ENCODE measurements at places on chromosomes 12 and 14. TPM values are rescaled to one million over a fixed set of nuclear protein-coding genes. Genes with fewer than 3 reads are reported as not detected.

Gene ZDHHC22
- not detected for total RNA-seq

Gene FOXG1
- not detected for total RNA-seq

Gene RERG
- 70.5 TPM for total RNA-seq

Gene PRIMA1
- total RNA-seq = 6.7 TPM

GRCh38 chr12:108102363-108102762, 26.7 kb upstream of the WSCD2 start:
- H3K4me1 ChIP-seq = no peaks in the 10 kb centered on the region
- no peaks in the 10 kb centered on the region for H3K27me3 ChIP-seq
- H3K27ac ChIP-seq = no peak overlapping the region
- no peak overlapping the region for H3K4me3 ChIP-seq

GRCh38 chr12:40103043-40103442, 2.8 kb downstream of the SLC2A13 start:
- no peak for DNase-seq
- H3K4me1 ChIP-seq = peaks cover 6% of the 10 kb centered on the region
- no peak overlapping the region for H3K27ac ChIP-seq
- H3K36me3 ChIP-seq = no peaks in the 10 kb centered on the region

- no peak overlapping the region for H3K27ac ChIP-seq
- no peaks in the 10 kb centered on the region for H3K27me3 ChIP-seq
- no peak overlapping the region for H3K4me3 ChIP-seq
- H3K36me3 ChIP-seq = no peaks in the 10 kb centered on the region
- H3K4me1 ChIP-seq = no peaks in the 10 kb centered on the region
These were observed 1159.2 kb upstream of the TMEM132C start for GRCh38 chr12:127107744-127108143.

DNA sequence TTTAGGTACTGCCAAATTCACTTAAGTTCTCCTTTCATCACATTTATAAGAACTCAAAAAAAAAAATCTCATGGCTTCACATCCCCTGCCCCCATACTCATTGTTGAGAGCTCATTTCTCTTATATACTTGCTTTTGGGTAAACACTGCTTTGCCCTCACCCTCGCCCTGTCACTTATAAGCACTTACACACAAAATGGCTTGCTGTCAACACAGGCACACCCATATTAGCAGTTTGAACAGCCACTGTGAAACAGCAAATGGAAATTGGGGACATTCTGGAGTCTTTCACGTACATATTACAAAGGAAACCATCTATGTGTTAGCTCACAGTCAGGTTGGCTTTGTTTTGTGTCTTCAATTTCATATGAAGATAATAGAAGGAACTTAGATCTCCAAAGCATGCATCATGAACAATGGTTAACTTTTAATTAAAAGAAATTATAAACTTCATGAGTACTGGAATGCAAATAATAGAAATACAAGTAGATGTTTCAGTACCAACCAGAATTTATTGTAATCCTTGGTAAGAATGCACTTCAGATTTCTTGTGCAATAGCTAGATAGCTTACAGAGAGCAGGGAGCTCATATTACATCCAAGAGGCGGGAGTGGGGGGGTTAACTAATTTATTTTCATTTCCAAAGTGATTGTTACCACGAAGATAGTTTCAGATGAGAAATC, 272.2 kb downstream of the ALG10B start:
- H3K4me3 ChIP-seq = no peak overlapping the region
- no peaks in the 10 kb centered on the region for H3K36me3 ChIP-seq
- H3K27me3 ChIP-seq = no peaks in the 10 kb centered on the region
- no peaks in the 10 kb centered on the region for H3K4me1 ChIP-seq
- H3K27ac ChIP-seq = no peak overlapping the region

DNA sequence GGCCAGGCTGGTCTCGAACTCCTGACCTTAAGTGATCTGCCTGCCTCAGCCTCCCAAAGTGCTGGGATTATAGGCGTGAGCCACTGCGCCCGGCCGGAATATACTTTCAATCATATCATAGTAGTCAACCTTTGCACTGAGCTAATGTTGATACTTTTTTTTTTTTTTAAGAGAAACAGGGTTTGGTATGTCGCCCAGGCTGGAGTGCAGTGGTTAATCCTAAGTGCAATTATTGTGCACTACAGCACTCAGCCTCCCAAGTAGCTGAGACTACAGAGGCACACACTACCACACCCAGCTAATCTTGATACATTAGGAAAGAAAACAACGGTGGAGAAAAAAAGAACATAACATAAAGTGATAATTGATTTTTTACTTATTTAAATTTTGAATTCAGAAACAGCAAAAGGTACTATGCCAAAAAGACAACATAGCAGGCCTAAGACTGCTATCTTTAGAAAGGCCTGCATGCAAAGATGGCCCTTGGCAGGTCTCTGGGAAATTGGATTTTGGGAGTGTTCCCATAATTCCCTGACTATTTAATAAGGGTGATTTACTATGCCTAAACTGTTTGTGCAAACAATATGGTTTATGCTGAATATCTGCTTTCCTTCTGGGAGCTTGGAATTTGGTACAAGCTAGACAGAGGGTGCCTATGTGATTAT, 15.5 kb downstream of the BTBD7 start:
- H3K4me1 ChIP-seq = no peaks in the 10 kb centered on the region
- H3K4me3 ChIP-seq = no peak overlapping the region
- H3K36me3 ChIP-seq = no peaks in the 10 kb centered on the region
- DNase-seq = no peak

DNA sequence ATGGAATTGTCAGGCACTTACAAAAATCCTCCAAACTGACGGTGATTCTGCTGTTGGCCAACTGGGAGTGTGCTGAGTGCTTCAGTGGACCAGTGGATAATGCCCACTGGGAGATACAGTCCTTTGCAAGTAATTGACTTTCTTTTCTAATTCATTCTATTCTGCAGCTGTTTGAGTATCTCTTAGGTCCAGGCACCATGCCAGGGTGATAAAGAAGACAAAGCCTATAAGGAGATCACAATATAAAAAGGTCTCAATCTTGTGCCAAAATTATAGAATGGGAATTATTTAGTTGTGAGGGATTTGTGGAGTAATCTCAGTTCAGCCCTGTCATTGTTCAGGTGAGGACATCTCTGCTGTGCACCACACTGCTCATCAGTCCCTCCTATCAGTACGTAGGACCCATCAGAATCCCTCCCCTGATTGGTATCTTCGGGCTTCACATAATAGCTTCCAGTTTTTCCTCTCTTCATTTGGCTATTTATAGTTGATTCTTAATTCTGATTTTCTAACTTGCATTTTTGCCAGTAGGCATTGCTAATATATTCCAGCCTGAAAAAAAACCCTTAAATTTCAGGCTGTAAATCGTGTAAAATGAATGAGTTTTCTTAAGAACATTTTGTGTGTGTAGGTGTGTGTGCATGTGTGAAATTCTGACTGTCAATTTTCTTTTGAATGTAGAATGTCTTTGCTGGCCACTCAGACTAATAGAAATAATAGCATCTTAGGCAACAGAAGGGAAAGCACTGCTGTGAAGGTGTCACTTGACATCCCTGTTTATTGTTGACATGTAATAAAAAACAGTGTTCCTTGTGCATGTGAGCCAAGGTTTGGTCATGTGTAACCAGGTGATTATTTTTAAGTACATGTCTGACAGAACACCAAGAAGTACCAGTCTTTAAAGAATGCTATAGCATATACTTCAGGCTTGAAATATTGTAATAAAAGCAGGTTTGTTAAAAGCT, 457.6 kb upstream of the RGS6 start:
- no peak for DNase-seq
- H3K4me3 ChIP-seq = no peak overlapping the region
- no peak overlapping the region for H3K27ac ChIP-seq
- no peaks in the 10 kb centered on the region for H3K27me3 ChIP-seq
- H3K4me1 ChIP-seq = peaks cover 2% of the 10 kb centered on the region
- no peaks in the 10 kb centered on the region for H3K36me3 ChIP-seq

- H3K4me3 ChIP-seq = no peak overlapping the region
- H3K4me1 ChIP-seq = no peaks in the 10 kb centered on the region
- no peak for DNase-seq
- H3K27me3 ChIP-seq = no peaks in the 10 kb centered on the region
- no peaks in the 10 kb centered on the region for H3K36me3 ChIP-seq
These were observed 125.6 kb upstream of the CNOT2 start for GRCh38 chr12:70117670-70118069.

DNA sequence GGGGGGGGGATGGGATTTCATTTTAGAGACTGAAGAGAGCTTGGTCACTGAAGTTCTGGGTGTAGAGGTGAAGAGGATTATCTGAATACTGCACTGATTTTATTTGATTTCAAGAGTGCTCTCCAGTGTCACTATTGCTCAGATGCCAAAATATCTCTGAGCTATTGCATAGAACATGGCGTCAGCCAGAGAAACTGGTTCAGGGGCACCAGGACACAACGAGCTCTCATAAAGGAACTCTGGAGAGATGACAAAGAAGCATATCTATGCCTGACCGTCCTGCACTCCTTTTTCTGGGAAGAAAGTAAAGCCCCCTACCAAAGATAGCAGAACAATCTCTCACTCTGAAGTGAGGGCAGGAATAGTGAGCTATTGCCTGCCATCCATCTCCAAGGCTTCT, 2.0 kb downstream of the SLC7A8 start:
- H3K27me3 ChIP-seq = no peaks in the 10 kb centered on the region
- no peak for DNase-seq
- peak overlapping the region; percentile 96 for H3K4me3 ChIP-seq

DNA sequence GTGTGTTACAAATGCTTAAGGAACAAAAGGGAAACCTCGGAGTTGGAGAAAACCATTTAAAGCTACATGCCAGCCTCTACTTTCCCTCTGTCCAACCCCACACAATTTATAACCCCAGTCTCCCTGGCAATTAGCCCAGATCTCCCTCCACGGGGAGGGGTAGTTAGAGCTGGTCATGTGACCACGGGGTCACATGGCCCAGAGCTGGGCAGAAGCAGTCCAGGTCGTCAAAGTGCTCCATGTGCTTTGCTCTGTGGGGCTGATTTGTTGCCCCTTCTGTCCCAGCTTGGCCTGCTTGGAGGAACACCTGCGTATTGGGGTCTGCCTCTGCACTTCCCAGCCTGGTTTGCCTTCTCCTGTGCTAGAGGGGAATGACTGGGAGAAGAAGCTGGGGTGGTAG, 219.1 kb downstream of the RBM19 start:
- no peak overlapping the region for H3K4me3 ChIP-seq
- H3K27ac ChIP-seq = no peak overlapping the region
- H3K27me3 ChIP-seq = no peaks in the 10 kb centered on the region
- DNase-seq = no peak
- H3K36me3 ChIP-seq = no peaks in the 10 kb centered on the region

DNA sequence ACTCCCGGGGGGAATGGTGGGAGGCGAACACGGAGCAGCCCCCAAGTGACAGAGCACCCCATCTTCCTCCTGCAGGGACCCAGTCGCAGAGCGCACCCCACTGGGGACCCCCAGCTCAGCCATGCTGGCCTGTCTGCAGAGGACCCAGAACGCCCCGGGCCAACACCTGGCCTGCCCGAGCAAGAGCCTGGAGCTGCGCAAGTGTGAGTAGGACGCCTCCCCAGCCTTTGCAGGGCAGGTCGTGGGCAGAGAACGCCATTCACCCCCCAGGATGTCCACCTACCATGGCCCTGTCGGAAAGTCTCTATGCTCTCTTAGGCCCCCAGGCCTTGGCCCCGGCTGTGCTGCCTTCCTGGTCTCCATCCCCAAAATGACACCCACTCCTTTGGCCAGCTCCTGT, 30.4 kb downstream of the FAM222A start:
- H3K27ac ChIP-seq = no peak overlapping the region
- DNase-seq = peak; percentile 52
- H3K4me1 ChIP-seq = no peaks in the 10 kb centered on the region
- peaks cover 3% of the 10 kb centered on the region for H3K27me3 ChIP-seq
- H3K36me3 ChIP-seq = no peaks in the 10 kb centered on the region

- no peaks in the 10 kb centered on the region for H3K27me3 ChIP-seq
- no peaks in the 10 kb centered on the region for H3K4me1 ChIP-seq
- no peak overlapping the region for H3K4me3 ChIP-seq
- H3K27ac ChIP-seq = no peak overlapping the region
These were observed 95.9 kb upstream of the DDHD1 start for GRCh38 chr14:53249059-53249458.

Measured in aorta (tissue), 5 donors.